G401 (cell line): ENCODE measurements at places on chromosomes 2 and 18.

GRCh38 chr2:157170299-157170698 lies 87.2 kb upstream of the GALNT5 start:
- DNase-seq: no peak

- DNase-seq: no peak
Observed at GRCh38 chr2:42545841-42546390, 22.5 kb upstream of the MTA3 start.

DNA sequence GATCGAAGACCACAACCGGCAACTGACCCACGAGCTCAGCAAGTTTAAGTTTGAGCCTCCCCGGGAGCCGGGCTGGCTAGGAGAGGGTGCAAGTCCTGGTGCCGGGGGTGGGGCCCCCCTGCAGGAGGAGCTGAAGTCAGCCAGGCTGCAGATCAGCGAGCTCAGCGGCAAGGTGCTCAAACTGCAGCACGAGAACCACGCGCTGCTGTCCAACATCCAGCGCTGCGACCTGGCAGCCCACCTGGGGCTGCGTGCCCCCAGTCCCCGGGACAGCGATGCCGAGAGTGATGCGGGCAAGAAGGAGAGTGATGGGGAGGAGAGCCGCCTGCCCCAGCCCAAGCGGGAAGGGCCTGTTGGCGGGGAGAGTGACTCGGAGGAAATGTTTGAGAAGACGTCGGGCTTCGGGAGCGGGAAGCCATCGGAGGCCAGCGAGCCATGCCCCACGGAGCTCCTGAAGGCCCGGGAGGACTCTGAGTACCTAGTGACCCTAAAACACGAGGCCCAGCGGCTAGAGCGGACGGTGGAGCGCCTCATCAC lies 78.7 kb downstream of the MTCL1 start:
- no peak for DNase-seq

DNA sequence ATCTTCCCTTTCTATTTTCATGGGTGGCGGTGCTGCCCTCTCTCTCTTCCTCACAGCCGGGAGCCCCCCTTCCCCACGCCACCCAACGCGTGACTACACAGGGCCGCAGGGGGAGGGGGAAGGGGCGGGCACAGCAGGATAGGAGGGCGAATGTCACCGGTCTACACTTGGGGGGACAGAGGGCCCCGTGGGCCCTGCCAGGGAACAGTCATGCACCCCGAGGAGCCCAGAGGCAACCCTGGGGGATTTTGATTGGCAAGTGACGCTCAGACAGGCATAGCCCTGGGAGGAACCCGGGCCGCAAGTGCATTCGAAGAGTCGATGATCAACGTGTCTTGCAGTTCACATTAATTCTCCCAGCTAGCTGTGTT lies 91.1 kb upstream of the ANKRD30BL start:
- DNase-seq: no peak

- no peak for DNase-seq
Observed at GRCh38 chr18:45040879-45041278, 360.2 kb downstream of the SETBP1 start.

DNA sequence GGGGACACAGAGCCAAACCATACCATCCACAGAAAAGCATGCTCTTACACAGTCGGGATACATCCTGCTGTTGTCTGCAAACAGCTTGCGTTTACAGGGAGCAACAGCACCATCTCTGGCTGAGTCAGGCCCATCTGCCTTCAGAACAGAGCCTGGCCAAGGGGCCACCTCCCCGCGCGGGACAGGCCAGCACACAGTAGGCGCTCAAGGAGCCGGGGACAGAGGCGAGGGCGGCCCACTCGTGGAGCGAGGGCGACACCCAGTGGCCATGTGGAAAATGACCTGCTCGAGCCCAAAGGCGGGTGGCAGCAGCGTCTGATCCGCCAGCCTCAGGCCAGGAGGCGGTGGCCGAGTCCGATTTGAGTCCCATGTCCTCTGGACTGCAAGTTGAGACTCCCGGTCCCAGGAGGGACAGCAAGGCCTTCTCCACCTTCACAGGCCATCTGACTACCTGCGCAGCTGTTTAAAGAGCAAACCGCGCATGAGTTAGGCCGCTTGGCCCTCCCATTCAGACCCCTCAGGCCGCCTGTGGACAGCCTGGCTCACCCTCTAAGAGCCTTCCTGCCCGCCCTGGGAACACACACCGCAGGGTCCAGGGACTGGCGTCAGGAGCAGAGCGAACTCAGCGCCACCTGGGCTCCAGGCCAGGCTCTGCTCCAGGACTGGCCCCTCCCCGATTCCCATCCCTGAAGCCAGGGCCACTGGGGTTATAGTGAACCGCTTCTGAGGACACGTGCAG lies 38.3 kb downstream of the TTC32 start:
- peak; percentile 57 for DNase-seq

DNA sequence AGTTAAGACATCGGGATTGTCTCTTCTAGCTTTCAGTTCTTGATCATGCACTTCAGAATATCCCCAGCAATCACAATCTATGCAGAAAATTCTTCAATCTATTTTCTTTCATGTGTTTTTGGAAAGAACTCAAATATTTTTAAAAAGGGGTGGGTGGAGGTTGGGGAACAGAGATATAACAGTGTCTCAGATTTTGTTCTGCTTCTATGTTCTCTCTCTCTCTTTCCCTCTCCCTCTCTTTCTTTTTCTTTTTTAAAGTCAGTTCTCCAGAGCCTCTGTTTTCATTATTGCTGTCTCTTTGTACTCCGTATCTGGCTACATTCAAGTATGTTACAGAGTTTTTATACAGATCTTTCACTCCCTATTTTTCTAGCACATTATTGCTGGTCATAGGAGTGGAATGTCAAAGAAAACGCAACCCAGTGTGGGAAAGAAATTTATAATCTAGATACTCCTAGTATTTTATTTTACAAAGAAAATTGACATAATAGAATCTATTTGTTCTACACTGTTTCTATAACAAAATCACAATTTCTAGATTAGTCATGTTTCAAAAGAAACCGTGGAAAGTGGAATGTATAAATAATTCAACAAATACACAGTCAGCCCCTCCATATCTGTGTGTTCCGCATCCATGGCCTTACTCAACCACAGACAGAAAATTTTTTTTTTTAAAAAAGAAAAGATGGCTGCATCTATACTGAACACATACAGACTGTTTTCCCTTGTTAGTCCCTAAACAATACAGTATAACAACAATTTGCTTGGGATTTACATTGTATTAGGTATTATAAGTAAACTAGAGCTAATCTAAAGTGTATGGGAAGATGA lies 11.2 kb upstream of the NEMP2 start:
- DNase-seq: no peak

DNA sequence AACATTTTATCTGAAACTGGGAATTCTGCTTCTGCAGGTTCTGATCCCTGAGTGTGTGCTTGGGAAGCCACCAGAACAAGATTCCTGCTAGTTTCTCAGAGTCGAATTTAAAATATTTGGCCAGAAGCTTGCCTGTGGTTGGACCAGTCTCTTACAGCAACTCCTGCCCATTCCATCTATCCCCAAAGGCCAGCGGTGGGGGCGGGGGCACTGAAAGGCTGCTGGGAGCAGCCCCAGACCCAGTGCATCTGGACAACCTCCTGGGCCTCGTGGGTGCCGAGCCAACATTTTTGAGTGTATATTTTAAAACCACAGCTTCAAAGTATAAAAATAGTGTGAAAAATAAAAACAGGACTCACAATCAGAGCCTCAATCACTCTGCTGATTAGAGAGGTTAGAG lies 38.6 kb upstream of the ZFP36L2 start:
- no peak for DNase-seq

- DNase-seq: no peak
Observed at GRCh38 chr2:16464641-16465040, 201.0 kb downstream of the CYRIA start.

DNA sequence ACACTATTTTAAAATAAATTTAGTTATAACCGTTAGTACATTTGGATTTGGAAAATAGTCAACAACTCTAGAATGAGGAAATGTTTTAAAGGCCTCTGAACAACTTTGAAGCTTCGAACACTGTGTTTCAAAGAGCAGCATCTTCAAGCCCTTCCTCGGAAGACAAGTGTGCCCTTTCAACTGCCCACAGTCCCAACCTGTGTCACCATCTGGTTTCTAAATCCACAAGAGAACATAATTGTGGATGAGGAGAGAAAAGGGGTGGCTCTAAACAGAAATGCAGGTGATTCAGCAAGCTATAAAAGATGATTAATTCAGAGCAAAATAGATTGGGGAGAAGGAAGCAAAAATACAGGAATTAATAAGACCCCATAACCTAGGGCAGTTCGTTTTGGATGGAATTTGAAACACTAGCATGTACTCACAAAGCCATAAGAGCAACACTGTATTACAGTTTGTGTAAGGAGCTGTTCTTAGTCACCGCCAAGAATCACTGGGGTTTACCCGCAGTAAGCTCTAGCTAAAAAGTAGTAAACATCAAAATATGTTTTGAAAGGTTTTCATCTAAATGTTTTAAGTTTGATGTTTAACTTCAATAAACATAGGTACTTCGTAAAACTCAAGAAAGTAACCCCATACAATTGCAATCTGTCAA lies 160.7 kb downstream of the EIPR1 start:
- DNase-seq: no peak

DNA sequence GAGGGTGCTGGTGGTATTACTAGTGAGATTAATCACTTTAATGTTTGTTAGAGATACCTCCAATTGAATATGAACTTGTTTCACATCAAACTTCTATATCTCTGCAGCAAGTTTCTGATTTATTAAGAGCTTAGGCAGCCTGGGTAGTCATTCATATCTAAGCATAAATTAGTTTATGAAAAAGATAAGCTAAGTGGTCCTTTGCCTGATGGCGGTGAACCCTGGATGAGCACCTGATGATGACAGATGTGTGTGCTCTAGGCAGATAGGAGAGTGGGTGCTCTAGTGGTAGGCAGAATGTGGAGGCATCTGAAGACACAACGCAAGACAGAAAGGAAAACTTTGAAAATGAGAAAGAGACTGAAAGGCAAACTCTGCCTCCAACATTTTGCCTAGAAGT lies 5.0 kb downstream of the FKBP7 start:
- DNase-seq: no peak

- no peak for DNase-seq
Observed at GRCh38 chr2:21392649-21393048, 268.9 kb downstream of the TDRD15 start.

DNA sequence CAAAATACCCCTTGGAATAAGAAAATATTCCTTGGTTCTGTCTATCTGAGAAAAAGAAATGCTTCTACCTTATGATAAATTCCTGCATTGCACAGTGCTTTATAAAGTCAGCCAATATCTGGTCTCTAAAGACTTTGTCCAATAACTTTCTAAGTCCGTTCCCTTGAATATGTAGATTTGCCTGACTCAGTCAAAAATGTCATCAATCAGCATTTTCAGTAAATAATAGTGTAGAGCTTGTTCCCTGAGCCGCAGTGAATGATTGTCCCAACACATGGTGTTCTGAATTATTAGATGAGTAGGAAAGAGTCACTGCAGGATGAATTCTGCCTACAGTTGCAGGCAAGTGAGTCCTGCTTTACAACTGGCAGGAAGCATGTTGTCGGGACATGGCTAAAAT lies 316.8 kb upstream of the RBMS1 start:
- no peak for DNase-seq

DNA sequence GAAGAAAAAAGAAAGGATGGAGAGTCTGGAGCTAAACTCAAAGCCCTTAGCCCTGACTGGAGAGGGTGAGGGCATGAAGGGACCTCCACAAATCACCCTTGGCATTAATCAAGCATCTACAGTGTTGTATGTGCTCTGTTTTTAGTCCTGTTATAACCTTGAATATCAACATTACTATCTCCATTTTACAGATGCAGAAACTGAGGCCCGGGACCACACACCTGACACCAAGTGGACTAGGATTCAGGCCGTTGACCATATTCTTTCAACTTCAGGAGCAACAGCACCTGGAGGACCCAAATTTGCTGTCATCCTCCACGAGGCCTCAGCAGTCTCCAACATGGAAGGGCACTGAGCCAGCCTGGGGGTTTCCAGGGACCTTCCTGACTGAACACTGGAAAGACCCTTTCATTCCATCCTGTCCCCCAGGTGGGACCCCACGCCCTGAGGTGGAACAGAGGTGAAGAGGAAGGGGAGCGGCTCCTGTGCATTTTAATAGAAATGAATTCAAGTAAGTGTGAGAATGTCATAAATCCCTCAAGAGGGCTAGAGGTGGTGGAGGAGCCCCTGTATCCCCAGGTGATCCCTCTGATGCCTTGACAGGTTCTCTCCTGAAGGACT lies 41.0 kb downstream of the SERTAD2 start:
- DNase-seq: no peak

- DNase-seq: no peak
Observed at GRCh38 chr2:5215989-5216607, 476.1 kb upstream of the SOX11 start.

GRCh38 chr2:86433137-86433536 lies 8.0 kb upstream of the KDM3A start:
- DNase-seq: no peak

- DNase-seq: no peak
Observed at GRCh38 chr2:160415991-160416390, 77.6 kb downstream of the RBMS1 start.

GRCh38 chr18:13710414-13710831 lies 15.9 kb downstream of the FAM210A start:
- no peak for DNase-seq

- no peak for DNase-seq
Observed at GRCh38 chr2:69192176-69192945, 179.4 kb downstream of the ANTXR1 start.

DNA sequence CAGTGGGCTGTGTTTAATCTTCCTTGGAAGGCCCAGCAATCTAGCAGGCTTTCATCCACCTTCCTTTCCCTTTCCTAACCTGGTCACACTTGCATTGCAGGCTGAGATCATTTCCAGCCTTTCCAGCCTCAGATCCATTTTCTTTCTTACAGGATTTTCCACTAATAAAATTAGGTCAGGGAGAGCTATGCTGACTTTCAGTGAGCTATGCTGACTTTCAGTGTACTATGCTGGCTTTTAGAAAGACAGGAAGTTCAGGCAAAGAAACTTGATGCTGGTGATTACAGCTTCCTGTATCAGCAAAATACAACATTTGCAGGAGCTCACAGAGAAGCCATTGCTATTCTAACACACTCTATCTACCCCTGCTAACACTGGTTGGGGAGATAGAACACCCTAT lies 735.0 kb downstream of the CCDC85A start:
- no peak for DNase-seq

- no peak for DNase-seq
Observed at GRCh38 chr2:200507179-200507578, 2.7 kb downstream of the KCTD18 start.

DNA sequence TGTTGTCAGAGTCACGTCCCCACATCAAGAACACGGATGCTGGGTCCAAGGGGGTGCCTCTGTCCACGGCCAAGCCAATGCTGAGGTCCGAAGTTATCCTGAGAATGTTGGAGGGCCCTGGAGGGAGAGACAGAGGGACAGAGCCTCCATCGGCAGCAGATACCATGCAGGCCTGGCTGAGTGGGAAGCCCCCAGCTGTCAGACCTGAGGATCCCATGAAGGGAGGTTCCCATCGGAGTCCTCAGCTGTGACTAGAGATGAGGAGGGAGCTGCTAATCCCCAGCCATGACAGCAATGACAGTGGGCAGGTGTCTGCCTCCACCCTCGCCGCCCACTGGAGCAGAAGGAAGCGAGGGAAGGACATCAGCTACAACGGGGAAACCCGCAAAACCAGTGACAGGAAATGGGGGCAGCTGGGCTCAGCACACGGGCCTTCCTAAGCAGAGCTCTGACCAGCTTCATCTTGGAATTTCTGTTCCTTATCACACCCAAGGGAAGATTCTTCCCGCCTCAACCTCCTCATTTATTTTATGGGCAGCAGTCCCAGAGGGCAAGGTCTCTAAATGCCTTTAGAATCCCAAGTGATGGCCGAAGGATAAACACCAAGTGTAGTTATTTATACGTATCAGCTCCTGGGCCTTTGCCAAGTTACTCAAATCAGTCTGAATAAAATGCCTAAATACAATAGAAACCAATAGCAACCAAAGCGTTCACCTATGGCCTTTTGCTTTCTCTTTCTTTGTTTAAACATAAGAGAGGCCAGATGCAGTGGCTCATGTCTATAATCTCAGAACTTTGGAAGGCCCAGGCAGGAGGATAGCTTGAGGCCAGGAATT lies 32.2 kb downstream of the FAM178B start:
- no peak for DNase-seq
